AG10803 (cell line): ENCODE measurements at places on chromosomes 5 and 9.

DNA sequence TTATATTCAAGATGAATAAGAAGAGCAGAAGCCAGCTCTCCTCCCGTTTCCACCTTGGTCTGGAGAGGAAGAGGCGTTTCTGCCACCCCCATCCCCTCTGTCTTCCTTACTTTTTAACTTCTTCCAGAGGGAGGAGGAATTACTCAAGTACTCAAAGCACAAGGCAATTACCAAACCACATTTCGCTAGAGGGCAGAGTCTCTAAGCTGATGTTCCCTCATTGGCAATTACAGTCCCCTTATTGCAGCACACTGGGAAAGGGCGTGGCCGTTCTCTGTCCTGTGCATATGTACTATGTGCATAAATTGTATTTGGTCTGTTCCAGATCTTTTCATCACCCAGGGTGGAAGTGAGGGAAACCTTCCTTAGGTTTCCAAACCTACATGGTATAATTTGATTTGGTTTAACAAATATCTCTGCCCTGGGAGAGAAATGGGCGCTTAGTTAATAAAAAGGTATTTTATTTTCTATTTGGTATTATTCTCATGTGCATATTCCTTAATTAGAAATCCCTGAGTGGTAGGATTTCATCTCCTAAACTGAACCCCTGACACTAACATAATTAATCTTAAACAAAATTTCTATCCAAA is 29.8 kb upstream of the ALDOB start:
- DNase-seq, result peak; percentile 86

GRCh38 chr9:124343533-124344290 is 71.5 kb downstream of the PSMB7 start:
- DNase-seq, result no peak

GRCh38 chr5:31935496-31936369 is 238.4 kb downstream of the GOLPH3 start:
- no peak for DNase-seq

DNA sequence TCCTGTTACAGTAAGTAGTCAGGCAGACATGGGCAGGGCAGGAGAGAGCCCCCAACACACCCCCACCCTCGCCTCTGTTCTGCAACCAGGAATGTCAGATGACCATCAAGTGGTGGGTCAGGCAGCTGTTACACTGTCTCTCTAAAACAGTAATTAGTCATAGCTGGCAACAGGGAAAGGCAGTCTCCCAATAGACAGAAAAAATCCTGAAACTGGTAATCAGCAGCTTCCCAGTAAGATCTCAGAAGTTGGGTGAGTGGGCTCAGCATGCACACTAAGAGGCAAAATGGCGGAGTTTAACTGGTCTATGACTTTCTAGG is 90.2 kb downstream of the C5orf15 start:
- DNase-seq, result no peak

GRCh38 chr5:7794311-7794710 is 56.6 kb downstream of the CFAP90 start:
- DNase-seq, result no peak
